ENCODE measurements at places on chromosomes 16 and 17. TPM values are rescaled to one million over a fixed set of nuclear protein-coding genes. Genes with fewer than 3 reads are reported as not detected.

CRHR1 gene
- total RNA-seq: not detected

KRTAP4-5 gene
- not detected for total RNA-seq

MMP15 gene
- total RNA-seq: 61.0 TPM

HSF5 gene
- total RNA-seq: not detected

ZG16 gene
- total RNA-seq: not detected

AANAT gene
- total RNA-seq: not detected

CSH2 gene
- not detected for total RNA-seq

NSRP1 gene
- 26.1 TPM for total RNA-seq

DNASE1L2 gene
- total RNA-seq: 0.40 TPM

TMEM238L gene
- total RNA-seq: not detected

OR1F1 gene
- not detected for total RNA-seq

BRIP1 gene
- total RNA-seq: 0.11 TPM

CEP112 gene
- total RNA-seq: 23.0 TPM

CLEC3A gene
- not detected for total RNA-seq

FADS6 gene
- total RNA-seq: not detected

HOXB1 gene
- total RNA-seq: not detected

CCDC78 gene
- total RNA-seq: 0.36 TPM

PPP1R9B gene
- total RNA-seq: 40.7 TPM

ATAD5 gene
- 1.3 TPM for total RNA-seq

PRSS36 gene
- total RNA-seq: 2.0 TPM

MCRIP1 gene
- 91.2 TPM for total RNA-seq

SLC35G6 gene
- total RNA-seq: not detected

CCL13 gene
- total RNA-seq: 4.3 TPM

KRT28 gene
- not detected for total RNA-seq

KRTAP4-1 gene
- not detected for total RNA-seq
